ENCODE measurements at places on chromosomes 7 and 10.
A peak's percentile ranks its signal among the peaks of the same experiment; 100 is the strongest.

DNA sequence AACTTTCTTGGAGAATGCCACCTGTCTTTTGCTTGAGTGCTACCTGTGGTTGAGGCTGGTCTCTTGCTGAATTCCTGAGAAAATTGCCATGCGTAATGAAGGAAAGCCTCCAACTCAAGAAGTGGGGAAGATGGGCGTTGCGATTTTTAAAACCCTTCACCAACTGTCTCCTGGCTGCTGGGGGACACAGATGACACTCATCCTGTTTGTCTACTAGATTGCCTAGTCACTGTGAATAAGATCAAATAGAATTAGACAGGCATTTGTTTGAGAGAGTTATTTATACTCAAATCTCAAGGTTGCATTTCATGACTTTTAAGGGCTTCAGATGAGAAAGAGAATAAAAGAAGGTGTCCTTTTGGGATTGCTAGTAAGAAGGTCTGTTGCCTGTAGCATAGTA is 84.3 kb upstream of the MTPN start:
- no peak for DNase-seq

GRCh38 chr10:117980216-117980615 is 66.5 kb downstream of the RAB11FIP2 start:
- no peak for DNase-seq

DNA sequence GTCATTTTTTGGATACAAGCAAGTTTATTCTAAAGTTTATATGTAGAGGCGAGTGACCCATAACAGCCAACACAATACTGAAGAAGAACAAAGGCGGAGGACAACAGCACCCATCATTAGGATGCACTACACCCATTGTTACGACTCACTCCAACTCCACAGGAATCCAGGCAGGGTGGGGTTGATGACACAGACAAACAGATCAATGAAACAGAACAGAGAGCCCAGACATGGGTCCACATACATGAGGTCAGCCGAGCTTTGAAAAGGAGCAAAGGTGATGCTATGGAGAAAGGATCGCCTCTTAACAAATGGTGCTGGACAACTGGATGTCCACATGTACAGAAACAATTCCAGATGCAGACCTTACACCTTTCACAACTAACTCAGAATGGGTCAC is 426.4 kb downstream of the PTPRN2 start:
- no peak for DNase-seq

- no peak for DNase-seq
These were observed 731.1 kb downstream of the ZWINT start for GRCh38 chr10:55629793-55630490.

DNA sequence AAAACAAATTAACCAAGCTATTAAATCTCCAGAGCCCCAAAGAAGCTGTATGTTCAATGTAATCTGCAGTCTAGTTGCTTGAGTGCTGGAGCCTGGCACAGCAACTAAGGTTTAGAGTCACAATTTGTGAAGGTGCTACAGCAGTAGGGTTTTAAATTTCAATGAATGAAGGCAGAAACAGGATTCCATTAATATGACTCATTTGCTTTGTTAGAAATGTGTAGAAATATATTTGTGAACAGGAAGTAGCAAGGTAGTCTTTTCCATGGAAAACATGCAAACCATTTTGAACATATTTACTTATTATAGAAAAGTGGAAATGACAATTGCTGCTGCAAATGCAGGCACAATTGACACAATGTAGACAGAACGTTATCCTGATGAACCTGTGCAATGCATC is 149.0 kb upstream of the STEAP4 start:
- no peak for DNase-seq

DNA sequence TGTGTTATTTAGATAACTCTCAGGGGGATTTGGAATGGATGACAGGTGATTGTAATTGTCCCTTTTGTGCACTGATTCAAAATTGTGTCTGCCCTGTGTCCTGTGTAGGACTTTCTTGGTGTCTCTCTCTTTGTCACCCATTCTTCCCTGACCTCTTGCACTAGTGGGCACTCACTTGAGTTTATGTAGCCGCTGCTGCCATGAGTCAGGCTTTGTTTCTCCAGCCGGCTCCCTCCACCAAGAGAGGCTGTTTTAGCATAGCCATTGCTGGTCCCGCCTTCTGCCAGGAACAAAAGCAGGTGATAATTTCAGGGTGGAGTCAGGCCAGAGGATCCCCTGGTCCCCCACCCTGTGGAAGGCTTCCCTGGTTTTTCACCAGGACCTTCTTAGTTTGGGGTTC is 8.4 kb downstream of the COL17A1 start:
- no peak for DNase-seq

GRCh38 chr10:17831341-17831740 is 22.2 kb downstream of the MRC1 start:
- no peak for DNase-seq

DNA sequence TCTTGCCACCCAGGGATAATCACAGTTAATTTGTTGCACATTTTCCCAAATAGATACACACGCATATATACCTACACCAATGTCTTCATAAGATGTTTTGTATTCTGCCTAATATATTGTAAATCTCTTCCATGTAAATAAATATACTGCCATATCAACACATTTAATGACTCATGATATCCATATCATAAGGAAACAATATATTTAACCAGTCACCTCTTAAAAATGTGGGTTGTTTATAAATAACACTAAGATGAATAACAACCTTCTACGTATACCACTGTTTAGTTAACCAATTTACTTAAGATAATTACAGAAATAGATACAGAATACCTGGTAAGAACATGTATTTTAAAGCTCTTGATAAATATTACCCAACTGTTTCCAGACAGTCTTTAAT is 38.2 kb downstream of the ELAPOR2 start:
- DNase-seq = no peak

DNA sequence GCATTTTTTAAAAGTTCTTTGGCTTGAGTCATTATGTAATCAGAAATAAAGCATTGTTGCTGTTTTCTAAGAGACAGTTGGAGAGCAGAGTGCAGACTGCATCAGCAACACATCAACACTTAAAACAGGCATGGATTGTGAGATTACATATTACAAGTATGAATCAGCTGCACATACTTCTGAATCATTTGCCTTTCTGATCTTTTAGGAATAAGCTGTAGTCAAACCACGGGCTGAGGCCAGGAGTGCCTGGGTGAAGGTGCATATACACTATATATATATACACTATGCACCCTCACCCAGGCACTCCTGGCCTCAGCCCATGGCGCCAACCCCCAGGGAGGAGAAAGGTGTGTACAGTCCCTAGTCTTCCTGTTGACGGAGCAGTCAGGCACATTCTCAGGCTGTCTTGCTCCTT is 52.4 kb upstream of the DLX6 start:
- DNase-seq = no peak

DNA sequence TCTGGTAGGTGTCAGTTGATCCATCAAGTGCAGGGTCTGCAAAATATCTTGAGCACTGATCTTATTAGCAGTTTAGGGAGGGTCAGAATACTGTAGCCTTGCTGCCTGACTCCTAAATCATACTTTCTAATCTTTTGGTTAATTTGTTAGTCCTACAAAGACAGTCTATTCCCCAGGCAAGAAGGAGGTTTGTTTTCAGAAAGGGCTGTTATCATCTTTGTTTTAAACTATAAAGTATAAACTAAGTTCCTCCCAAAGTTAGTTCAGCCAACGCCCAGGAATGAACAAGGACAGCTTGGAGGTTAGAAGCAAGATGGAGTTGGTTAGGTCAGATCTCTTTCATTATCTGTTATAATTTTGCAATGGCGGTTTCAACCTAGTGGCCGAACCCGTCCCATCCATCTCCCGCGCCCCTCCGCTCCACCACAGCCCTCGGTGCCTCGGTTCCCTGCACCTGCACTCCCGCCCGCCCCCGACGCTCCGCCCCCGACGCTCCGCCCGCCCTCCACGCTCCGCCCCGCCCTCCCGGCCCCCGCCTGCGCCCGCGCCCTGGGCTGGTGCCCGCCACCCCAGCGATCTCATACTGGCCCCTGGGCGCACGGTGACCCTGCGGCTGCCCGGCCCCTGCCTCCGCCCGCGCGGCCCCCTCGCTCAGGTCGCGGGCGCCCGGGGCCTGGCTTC is at the start of gene ADCK2:
Gene ADCK2 (plus strand): TSS at position 564 of the 681 bp plus-strand sequence. CDS start 386 bp downstream, outside the sequence.
- DNase-seq = peak; percentile 65

DNA sequence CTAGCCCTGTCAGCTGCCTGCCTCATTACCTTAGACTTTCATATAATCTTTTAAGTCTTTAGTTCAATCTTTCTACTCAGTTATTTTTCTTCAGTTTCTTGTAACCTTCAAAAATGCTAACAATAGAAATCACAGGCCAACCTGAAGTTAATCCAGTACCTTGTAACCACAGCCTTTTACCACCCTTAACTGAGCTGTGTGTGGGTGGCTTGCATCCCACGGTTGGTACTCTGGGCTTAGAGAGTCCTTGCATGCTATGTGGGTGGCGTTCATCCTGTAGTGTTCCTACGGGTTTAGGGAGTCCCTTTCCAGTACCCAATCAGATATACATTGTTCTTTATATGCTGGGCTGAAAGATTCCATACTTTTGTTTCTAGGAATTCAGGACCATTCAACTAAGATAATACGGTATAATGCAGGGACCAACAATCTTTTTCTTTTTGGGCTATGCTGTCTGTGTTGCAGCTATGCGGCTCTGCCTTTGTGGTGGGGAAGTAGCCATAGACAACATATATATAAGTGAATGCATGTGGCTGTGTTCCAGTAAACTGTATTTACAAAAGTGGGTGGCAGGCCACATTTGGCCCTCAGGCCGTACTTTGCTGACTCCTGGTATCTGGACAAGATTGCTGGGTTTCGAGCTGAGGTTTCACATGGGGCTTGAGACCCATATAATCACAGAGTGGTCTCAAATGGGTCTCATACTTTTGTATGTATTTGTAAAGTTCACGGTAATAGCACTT is 280.8 kb upstream of the LRGUK start:
- no peak for DNase-seq

- no peak for DNase-seq
These were observed 587.5 kb downstream of the PTPRN2 start for GRCh38 chr7:158000160-158000559.

- DNase-seq = no peak
These were observed 98.5 kb downstream of the WDR11 start for GRCh38 chr10:120949609-120950031.

DNA sequence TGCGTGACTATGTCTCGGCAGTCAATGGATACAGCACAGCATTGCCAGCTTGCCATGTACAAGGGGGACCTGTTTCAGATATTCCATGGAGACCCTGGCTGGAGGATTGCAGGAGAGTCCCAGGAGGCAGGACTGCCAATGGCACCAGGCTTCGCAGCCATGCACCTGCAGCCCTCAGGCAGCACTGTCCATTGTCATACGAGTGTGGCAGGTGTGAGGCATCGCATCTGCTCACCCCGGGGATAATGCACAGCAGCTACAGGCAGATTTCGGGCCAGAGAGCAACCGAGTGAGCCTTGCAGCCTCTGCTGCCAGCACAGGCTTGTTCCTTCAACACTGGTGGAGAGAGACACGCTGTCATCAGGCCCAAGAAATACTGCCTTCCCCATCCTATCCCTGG is 415.1 kb downstream of the PAXIP1 start:
- no peak for DNase-seq

DNA sequence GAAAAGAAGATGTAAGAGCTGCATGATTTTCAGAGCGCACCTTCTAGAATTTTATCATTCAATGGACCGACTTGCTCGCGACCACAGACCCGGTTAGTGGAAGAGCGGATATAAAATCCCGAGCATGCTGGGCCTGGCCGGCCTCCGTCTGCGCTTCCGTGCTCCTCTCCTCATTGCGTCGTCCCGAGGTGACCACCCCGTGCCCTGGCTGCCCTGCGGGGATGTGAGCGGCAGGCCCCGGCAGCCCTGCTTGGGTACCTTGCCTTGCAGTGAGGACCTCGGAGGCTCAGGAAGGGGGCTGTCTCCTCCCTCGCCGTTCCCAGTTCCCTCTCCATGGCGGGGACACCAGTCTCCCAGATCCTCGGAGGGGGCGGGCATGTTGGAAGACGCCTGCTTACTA is 330.9 kb upstream of the SHH start:
- DNase-seq = no peak

DNA sequence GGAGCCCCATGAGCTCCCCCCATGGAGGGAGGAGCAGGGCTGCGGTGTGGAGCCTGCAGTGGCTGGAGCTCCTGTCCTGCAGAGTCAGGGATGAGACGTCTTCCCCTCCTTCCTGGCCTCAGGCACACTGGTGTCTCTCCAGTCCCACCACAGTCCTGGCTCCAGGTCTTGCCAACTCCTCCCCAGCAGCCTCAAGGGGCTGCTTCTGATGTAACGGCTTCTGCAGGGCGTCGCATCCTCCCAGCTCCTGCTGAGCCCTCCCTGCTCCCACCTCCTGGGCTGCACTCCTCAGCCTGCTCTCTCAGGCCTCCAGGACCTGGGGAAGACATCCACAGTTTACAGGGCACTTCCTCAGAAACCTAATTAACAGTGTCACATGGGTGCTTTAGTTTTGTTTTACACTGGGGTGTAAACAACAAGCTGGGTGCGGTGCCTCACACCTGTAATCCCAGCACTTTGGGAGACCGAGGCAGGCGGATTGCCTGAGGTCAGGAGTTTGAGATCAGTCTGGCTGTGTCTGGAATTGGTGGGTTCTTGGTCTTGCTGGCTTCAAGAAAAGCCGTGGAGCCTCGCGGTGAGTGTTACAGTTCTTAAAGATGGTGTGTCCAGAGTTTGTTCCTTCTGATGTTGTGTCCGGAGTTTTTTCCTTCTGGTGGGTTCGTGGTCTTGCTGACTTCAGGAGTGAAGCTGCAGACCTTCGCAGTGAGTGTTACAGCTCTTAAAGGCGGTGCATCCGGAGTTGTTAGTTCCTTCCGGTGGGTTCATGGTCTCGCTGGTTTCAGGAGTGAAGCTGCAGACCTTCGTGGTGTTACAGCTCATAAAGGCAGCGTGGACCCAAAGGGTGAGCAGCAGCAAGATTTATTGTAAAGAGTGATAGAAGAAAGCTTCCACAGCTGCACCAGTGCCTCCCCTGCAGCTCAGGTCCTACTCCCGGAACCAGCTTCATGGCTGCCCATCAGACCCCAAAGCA is 95.0 kb downstream of the PAXIP1 start:
- no peak for DNase-seq

GRCh38 chr7:94431619-94432280 is 37.1 kb downstream of the COL1A2 start:
- DNase-seq = no peak

- DNase-seq = peak; percentile 78
These were observed 59.1 kb downstream of the STK32C start for GRCh38 chr10:132248455-132249225.

- DNase-seq = no peak
These were observed 37.1 kb downstream of the SDK1 start for GRCh38 chr7:3338161-3338560.

- no peak for DNase-seq
These were observed 9.9 kb upstream of the MYO1G start for GRCh38 chr7:44988701-44989100.

DNA sequence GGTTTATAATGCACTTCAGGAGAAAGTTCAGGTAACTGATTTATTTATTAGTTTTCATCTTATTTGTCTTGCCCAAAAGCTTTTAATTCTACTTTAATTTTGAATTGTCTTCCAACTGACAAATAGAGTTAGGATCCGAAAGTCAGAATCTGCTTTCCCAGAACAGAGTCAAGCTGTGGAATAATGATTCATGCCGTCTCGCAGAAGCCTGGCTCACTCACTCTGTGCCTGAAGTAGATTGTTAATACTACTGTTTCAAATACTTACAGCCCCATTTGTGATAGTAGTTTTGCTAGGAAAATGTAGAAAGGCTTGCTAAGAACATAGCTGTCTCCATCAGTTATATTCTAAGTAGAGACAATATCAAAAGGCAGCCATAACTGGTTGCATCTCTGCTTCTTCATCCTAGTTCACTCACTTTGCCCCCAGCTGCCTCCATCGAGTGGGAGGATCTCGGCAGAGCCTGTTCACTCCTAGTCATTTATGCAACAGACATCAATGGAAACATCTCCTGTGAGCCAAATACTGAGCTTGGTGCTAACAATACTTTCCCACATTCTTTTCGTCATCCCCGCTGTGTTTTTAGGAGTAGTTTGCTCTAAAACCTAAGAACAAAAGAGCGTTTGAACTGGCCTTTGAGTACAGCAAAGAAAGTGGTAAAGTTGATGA is 28.0 kb downstream of the ABRAXAS2 start:
- DNase-seq = no peak
